Astrocyte (in vitro differentiated cells and primary cell): ENCODE measurements at places on chromosomes 1 and 21. TPM values are rescaled to one million over a fixed set of nuclear protein-coding genes. Genes with fewer than 3 reads are reported as not detected.

Gene DNAI4
- 6.9 and 7.7 TPM in 2 replicates for total RNA-seq

DNA sequence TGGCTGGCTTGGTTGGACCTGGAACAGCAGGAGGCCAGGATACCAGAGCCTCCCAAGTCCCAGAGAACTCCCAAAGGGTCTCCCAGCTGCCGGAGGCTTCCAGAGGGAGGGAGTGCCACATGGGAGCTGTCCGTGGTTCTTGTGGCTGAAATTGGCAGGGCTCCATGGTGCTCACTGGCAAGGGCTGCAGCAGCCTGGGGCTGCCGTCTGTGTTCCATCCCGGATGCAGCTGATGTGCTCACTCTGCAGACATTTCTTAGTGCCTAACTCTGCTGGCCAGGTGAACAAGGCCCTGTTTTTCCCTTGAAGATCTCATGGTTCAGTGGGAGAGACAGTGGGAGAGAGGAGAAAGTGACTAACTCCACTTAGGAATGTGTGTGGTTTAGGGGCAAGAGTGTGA, 261.1 kb downstream of the CAMTA1 start:
- no peaks in the 10 kb centered on the region for H3K27me3 ChIP-seq
- no peaks in the 10 kb centered on the region for H3K4me1 ChIP-seq
- no peak overlapping the region for H3K27ac ChIP-seq

DNA sequence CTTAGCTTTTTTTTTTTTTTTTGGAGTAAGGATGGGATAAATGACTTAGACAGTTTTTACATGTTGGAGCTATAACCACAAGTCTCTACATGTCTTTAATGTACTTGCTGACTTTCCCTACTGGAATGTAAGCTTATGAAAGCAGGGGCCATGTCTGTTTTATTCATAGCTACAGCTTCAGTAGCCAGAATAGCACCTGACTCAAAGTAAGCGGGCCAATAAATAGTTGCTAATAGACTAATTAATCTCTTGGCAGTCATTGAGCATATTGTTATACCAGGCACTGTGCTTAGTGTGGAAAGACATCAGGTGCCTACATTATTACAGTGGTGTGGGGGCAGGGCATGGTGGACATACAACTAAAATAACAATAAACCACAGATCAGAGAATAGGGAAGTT, 84.4 kb upstream of the HOOK1 start:
- H3K27ac ChIP-seq: peak overlapping the region; percentile 95
- H3K36me3 ChIP-seq: no peaks in the 10 kb centered on the region
- peak overlapping the region; percentile 32 for H3K4me3 ChIP-seq
- H3K4me1 ChIP-seq: peaks cover 30% of the 10 kb centered on the region
- DNase-seq: peak; percentile 96

DNA sequence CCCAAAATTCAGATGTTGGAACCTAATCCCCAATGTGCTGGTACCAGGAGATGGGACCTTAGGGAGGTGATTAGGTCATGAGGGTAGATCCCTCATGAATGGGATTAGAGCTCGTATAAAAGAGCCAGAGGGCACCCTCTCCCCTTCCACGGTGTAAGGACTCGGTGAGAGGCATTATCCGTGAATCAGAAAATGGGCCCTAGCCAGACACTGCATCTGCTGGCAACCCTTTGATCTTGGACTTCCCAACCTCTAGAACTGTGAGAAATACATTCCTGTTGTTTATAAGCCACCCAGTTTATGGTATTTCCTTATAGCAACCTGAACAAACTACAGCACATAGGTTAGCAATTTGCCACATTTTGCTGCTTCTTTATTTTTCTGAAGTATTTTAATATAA, 14.5 kb upstream of the JAM2 start:
- DNase-seq: no peak
- H3K27ac ChIP-seq: no peak overlapping the region
- H3K27me3 ChIP-seq: no peaks in the 10 kb centered on the region
- H3K36me3 ChIP-seq: no peaks in the 10 kb centered on the region
- H3K4me3 ChIP-seq: no peak overlapping the region

Gene VHLL
- 0.34 TPM in 1 of 2 replicates, not detected in the other for total RNA-seq

Gene CFAP45
- 3.2 and 4.3 TPM in 2 replicates for total RNA-seq

Gene MYBPH
- total RNA-seq: not detected in 2 replicates

Gene CD34
- total RNA-seq: 0.29 and 0.45 TPM in 2 replicates

GRCh38 chr1:181676269-181676668, 193.0 kb downstream of the CACNA1E start:
- no peaks in the 10 kb centered on the region for H3K27me3 ChIP-seq
- no peak overlapping the region for H3K4me3 ChIP-seq
- no peaks in the 10 kb centered on the region for H3K4me1 ChIP-seq
- no peak for DNase-seq

GRCh38 chr1:201763455-201764140, 65.4 kb upstream of the IPO9 start:
- peaks cover 70% of the 10 kb centered on the region for H3K4me1 ChIP-seq
- no peaks in the 10 kb centered on the region for H3K36me3 ChIP-seq
- H3K27ac ChIP-seq: peak overlapping the region; percentile 13
- H3K4me3 ChIP-seq: no peak overlapping the region

DNA sequence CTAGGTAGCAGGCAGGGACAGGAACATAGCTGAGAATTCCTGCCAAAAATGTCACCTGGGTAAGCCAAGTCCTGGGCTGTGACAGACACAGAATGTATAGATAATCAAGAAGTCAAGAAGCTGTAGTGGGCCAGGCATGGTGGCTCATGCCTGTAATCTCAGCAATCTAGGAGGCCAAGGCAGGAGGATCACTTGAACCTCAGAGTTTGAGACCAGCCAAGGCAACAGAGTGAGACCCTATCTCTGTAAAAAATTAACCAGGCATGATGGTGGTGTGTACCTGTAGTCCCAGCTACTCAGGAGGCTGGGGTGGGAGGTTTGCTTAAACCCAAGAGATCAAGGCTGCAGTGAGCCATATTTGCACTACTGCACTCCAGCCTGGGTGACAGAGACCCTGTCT, 3.3 kb upstream of the ALG14 start:
- peaks cover 7% of the 10 kb centered on the region for H3K4me1 ChIP-seq
- H3K36me3 ChIP-seq: no peaks in the 10 kb centered on the region
- no peak for DNase-seq
- no peak overlapping the region for H3K27ac ChIP-seq

DNA sequence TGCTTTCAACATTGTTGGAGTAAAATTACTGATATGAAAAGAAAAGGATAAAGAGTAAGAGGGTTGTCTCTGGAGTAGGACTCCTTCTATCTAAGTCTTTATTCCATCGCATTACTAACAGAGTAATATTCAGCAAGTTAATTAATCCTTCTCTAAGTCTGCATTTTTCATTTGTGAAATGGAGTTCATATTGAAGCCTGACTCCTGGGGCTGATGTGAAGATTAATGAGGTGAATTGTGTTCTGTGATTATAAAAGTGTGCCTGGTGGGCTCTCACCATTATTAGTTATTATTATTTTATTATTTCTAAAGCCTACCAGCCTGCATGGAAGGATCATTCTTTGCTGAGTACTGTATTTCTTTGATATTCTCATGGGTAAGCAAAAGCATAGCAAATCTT, 1096.7 kb downstream of the KCNT2 start:
- H3K27ac ChIP-seq: no peak overlapping the region
- no peaks in the 10 kb centered on the region for H3K4me1 ChIP-seq
- H3K27me3 ChIP-seq: no peaks in the 10 kb centered on the region
- H3K36me3 ChIP-seq: no peaks in the 10 kb centered on the region

DNA sequence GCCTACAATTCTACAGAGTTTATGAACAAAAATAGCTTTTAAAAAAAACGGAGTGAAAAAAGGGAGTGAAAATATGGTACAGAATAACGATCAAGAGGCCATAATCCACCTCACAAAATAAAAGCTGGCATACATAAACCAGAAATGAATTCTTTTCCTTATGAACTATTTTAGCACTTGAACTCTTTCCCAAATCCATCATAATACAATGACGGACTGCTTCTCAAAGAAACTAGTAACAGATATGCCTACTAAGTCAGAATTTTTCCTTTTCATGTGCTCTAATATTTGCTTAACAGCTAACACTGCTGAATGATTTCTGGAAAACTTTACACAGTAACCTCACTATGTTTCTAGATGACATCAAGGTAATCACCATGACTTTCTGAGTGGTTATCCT, 144.0 kb downstream of the EIF4G3 start:
- no peak for DNase-seq
- no peaks in the 10 kb centered on the region for H3K36me3 ChIP-seq
- H3K4me1 ChIP-seq: no peaks in the 10 kb centered on the region
- no peaks in the 10 kb centered on the region for H3K27me3 ChIP-seq
- no peak overlapping the region for H3K27ac ChIP-seq
- H3K4me3 ChIP-seq: no peak overlapping the region

GRCh38 chr1:220966473-220966872, 87.2 kb downstream of the HLX start:
- DNase-seq: no peak
- no peak overlapping the region for H3K4me3 ChIP-seq
- H3K27me3 ChIP-seq: no peaks in the 10 kb centered on the region
- no peaks in the 10 kb centered on the region for H3K36me3 ChIP-seq
- H3K27ac ChIP-seq: no peak overlapping the region
